ENCODE measurements at places on chromosomes 2 and 18.

GRCh38 chr2:66543257-66543767 lies 108.4 kb downstream of the MEIS1 start:
- DNase-seq = no peak

- DNase-seq = no peak
Measured at GRCh38 chr2:128374001-128374710, 55.5 kb upstream of the HS6ST1 start.

GRCh38 chr2:157441072-157441454 lies 2.8 kb downstream of the CYTIP start:
- no peak for DNase-seq

DNA sequence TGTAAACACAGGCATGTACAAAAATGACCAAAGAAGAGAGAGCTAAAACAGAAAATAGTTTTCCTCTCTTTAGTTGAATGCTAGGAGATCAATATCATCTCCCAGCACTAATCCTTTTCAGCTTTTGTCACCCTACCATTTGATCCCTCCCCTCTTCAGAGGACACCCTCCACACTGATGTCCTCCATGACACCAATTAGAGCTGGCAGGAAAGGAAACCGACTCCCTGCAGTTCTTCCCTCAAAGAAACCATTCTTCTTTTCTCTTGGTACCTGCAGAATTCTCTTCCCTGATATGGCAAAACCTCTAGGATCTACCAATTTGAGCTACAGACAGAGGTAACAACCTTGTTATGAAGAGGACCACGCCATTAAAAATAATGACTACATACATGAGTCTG lies 5.3 kb downstream of the EPB41L3 start:
- no peak for DNase-seq

DNA sequence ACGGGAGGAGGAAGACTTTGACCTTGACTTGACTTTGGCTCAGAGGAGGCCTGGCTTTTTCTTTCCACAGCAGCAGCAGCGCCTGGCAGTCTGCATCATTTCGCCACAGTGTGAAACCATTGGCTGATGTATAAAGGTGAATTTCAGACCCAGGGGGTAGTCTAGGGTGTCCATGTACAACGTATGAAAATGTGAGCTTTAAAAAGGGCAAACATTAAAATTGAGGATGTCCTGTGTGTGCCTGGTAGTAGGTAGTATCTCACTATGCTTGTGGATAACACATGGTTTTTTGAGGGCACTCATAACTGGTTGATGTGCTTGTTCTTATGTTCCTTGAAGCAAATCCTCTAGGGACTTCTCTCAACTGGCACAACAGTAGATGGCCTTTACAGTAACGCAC lies 86.1 kb downstream of the LPIN1 start:
- no peak for DNase-seq

Data from hematopoietic multipotent progenitor cell treated with erythropoietin and hydrocortisone succinate and interleukin-3 and kit ligand, for 6 days (in vitro differentiated cells).